Endodermal cell (in vitro differentiated cells): ENCODE measurements at places on chromosomes 3 and 15. TPM values are rescaled to one million over a fixed set of nuclear protein-coding genes. Genes with fewer than 3 reads are reported as not detected.
A peak's percentile ranks its signal among the peaks of the same experiment; 100 is the strongest.

The UACA gene
- 67.1 to 82.8 TPM (median 71.0 TPM) in 3 replicates for total RNA-seq

DNA sequence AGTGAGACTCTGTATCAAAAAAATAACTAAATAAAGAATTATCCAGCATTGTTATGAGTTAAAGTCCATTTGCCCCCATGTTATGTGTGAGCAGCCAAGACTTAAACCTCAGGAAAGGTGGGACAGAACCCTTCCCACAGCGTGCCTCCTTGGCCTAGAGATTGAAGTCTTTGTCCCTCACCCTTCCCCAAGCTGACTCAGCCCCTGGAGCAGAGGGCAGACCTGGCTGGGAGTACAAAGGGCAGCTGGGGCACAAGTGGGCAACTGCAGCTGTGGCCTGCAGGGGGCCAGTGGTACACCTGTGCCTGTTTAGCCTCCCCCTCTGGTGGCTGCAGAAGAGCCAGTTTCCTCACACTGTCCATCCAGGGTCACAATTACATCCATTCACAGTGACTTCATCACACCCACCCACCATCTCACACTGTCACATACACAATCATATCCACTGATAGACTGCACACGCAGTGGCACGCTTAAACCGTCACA lies 940 bp upstream of the ACY1 start:
- peak; percentile 88 for DNase-seq

The SNX22 gene
- 1.6 to 4.2 TPM (median 1.8 TPM) in 3 replicates for total RNA-seq

- peak; percentile 90 for DNase-seq
Measured at GRCh38 chr15:90869601-90870353, 1.4 kb downstream of the FURIN start.

DNA sequence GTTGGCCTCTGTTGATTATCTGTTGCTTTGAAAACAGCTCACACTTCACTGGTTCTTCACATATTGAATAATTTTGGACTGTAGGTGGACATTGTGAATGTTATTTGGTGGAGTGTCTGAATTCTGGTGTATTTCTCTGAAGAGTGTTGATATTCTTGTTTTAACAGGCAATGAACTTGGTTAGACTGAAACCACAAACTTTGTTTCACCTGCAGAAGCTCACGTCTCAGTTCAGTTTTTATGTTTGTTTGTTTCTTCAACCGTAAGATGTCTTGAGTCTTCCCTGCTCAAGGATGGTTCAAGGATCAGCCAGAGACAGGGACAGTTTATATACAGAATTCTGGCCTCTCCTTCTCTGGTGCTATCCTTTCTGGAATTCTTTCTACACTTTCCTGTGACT lies 43.6 kb downstream of the C3orf20 start:
- no peak for DNase-seq

GRCh38 chr15:33071451-33071850 lies 123.1 kb downstream of the FMN1 start:
- DNase-seq, result no peak

DNA sequence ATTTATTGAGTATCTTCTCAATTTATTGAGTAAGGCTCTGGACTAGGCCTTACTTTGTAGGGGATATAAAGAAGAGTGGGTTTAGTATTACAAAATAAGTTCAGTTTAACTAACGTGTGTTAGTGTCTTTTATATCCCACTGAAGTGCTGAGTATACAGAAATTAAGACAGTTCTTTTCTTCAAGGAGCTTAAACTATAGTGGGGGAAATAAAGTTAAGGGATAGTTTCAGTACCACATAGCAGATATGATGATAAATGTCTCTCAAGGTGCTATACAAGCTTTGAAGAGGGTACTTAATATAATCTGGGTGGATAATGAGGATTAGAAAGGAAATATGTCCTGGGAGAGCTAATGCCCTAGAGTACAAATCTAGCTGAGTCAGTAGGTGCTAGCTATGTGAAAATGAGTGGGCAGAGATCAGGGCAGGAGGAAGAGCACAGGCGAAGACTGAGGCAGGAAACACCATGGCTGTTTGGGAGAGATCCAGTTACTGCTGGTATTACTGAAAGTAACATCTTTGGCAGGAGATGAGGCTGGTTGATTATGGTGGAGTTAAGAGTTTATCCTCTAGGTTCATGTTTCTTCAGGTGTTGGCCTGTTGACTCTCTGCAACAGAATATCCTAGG lies 46.0 kb downstream of the TEX9 start:
- DNase-seq, result no peak

DNA sequence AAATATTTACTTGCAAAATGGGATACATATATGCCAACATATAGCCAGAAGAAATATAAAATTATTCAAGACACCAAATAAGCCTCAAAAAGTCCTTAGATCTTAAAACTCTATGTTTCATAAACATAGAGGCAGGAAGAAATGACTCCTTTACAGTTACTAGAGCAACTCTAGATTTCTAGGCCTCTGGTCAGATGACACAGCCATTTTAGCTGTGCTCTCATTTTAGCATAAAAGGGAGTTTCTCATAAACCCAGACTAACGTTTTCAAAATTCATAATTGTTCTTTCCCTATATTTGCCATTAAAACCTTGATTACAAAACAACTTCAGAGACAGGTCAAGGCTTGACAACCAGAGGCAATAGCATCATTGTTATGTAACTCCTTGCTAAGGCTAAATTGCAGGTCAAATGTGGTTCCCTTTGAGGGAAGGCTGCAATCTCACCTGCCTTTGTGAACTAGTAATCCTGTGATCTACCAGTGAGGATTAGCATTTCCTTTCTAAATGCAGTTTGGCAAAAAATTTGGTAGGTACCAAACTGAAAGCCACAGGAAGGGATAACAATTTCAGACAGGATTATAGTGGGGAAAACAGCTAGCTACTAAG lies 8.2 kb downstream of the THOC7 start:
- peak; percentile 64 for DNase-seq

The LEKR1 gene
- 0.50 and 1.0 TPM in 2 replicates for total RNA-seq

GRCh38 chr3:88061746-88062145 lies 2.7 kb downstream of the ZNF654 start:
- no peak for DNase-seq

GRCh38 chr15:39416258-39416657 lies 164.6 kb upstream of the THBS1 start:
- no peak for DNase-seq

DNA sequence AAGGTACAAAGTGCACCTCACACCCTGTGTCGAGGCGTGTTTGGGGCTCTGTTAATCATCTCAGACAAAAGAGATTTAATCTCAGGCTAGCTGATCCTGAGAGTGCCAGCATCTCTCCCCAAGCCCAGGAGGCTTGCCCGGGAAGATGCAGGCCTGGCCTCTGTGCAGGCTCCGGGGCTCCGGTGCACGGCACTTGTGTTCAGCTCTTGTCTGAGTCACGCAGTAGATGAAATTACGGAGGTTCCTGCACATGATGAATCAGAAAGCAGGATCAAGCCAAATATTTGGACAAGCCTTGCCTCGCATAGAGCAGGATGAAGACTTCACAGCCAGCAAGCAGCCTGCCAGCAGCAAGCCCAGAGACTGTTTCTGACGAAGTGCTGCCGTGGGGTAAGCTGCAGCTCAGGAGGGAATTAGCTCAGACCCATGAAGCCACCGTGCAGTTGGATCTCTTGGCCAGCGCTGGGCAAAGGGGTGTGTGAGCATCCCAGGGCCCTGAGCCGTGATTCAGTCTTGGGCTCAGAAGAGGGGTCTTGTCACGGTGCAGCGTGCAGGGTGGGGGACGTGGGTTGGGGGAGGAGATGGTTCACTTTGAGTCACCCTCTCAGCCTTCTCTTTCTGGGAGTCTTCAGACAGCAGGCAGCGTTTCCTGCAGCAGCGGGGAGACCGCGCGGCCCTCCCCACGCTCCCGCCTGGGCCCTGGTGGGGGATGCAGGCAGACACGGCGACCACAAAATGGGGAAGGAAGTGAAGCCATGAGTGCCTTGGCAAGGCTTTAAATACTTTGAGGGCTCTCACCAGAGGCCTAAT lies 89.2 kb upstream of the MEF2A start:
- DNase-seq, result no peak

The GPR171 gene
- not detected in 2 replicates for total RNA-seq

GRCh38 chr3:190694335-190695001 lies 168.0 kb downstream of the GMNC start:
- DNase-seq, result no peak

DNA sequence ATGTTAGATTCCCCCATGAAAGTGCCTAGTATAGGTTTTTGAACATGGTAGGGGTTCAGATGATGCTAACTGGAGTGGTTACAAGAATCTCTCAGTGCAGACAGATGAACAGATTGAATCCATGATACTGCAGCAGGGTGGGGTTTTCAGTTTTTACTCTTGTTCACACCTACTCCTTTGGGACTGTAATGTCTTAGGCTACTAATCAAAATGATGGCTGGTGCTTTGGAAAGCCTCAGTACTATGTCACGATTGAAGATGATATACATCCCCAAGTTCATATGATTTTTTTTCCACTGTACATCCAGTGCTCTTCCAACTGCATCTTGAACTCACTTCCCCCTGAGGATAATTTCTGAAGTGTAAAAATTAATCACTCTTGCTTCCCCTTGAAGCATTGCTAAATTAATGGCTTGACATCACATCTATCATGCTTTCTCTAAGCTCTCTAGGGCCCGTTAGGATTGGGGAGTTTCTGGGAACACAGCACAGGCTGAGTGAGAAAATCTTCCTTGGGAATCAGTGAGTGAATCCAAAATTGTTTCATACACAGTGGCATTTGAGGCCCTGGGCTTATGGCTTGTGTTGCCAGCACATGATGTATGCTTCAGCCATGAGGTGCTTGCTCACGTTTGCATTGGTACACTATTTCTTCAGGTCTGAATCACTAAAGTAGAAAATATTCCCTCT lies 115.0 kb upstream of the TPRG1 start:
- DNase-seq, result no peak

DNA sequence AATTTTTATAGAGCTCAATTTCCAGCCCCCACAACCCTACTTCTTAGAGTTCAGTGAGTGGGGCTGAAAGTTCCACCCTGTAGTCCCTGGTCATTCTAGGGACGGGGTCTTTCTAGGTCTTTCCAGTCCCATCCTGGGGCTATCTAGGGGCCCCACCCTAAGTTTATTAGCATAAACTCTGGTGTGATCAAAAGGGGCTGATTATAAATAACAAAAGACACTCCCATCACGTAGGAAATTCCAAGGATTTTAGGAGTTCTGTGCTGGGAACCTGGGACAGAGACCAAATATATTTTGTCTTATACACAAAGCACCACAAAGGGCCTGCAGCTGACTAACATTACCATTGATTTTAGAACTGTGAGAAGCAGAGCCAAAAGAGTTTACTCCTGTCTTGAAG lies 41.9 kb downstream of the RAD54L2 start:
- DNase-seq, result no peak

DNA sequence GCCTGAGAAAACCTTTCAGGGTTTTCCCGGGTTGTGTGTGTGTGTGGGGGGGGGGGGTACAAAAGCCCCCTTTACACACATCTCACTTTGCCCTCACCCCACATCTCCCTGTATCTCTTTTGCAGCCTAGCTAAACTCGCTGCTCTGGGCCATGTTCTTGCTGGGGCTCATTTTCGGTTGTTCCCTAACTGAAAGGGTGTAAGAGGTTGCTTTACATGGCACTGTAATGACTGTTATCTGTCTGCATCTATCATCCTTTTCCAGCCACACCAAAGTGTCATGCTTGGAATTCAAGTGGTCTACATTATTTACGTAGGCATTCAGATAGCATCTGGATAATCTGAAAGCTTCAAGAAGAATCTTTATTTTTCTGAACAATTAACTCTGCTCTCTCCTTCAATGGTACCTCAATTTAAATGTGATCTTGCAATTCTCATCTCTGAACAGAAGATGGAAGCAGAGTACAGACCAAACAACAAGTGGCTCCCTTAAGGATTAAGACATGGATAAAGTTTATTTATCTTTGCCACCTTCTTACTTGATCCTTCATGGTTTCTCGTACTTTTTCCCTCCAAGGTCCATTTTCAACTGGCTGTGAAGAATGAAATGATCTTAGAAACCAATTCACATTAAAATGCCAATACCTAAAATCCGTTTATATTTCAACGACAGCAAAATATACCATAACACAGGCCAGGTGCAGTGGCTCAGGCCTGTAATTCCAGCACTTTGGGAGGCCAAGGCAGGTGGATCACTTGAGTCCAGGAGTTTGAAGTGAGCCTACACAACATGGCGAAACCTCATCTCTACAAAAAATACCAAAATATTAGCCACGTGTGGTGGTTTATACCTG lies 34.9 kb downstream of the DCLK3 start:
- no peak for DNase-seq
